NCI-H1105 (cell line): ENCODE measurements at places on chromosomes 1 and 21.

DNA sequence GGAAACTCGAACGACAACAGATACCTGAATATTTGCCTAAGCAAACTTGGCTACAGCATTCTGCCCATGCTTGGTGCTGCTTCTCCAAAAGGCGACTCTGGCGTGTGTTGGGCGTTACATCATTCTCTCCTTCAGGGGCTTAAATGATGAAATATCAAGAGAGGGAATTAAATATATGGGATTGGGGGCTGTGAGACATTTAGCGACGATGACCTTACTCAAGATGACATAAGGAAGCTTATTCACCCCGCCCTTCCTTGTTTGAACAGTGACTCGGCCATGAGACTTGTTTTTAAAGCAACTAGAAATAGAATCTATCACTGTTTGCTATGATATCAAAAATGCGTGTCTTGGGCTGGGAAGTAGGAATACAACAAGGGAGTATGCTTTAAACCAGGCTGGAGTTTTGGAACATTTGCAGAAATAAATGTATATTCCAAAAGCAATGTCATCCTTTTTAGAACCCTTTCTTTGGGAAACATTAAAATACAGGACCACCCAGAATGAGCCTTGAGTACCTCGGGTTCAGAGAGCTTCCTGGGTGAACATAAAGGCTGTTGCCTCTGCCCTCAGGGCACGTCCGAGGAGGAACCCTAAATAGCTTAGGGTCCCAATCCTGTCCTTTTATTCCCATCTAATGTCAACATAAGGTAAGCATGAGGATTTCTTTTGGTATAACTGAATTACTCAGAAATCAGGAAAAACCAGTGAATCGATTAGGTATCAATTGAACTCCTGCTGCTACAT, 123.3 kb upstream of the SLC45A1 start:
- DNase-seq, result no peak

GRCh38 chr1:175390081-175390481, 197.5 kb upstream of the KIAA0040 start:
- no peak for DNase-seq

DNA sequence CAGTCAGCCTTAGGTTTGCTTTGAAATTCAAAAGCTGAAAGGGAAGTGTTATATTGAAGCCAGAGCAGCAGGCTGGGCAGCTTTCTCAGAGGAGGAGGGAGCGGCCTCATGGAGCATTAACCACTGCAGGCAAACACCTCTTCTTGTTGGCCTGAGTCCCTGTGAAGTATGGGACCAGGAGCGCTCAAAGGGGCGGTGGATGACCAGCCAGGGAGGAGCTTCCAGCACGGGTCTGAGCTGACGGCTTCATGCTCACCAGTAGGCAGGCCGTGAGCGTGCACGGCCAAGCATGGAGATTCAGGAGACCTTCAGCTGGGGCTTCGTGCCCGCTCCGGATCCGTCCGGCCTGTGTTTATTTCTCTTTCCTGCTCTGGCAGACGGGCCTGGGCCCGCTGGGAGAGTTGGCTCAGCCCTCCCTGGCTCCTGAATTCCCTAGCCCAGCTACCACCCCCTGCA, 245.2 kb downstream of the TRABD2B start:
- no peak for DNase-seq

GRCh38 chr1:93699503-93700168, 18.0 kb upstream of the BCAR3 start:
- no peak for DNase-seq

GRCh38 chr1:89993541-89993940, 1.4 kb upstream of the ZNF326 start:
- no peak for DNase-seq

GRCh38 chr21:24716281-24716918, 890.9 kb downstream of the MRPL39 start:
- no peak for DNase-seq

DNA sequence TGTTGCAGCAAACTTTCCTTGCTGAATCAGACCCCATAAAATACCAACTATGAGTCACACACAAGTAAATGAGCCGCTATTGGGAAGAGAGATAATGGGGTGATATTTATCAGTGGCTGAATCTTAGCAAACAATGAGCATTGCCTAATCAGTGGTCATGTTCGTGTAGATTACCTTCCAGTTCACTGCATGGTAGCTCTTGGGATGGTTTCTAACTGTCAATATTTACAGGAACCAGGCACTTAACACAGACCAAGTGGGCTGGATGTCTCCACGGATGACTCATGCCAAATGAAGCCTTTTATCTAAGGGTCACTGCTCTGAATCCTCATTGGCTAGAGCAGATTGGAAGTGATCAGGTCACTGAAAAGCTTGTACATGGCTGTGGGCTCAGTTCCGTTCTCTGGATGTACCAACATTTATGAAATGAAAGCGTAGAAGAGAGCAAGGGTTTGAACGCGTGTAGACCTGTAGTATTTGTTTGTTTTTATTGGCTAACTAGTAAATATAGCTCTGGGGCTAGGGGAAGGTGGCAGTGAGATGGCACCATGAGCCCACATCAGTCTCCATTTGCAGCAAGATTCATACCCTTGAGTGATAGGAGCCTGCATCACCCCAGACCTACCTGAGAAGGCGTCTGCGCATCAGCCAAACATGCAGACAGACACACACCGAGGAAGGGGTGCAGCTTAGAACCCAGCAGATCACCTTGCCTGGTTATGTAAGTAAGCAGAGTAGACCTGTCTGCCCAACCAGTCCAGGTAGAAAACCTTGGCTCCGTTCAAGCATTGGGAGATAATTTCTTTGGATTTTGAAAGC, 153.3 kb downstream of the TOMM20 start:
- DNase-seq, result no peak

DNA sequence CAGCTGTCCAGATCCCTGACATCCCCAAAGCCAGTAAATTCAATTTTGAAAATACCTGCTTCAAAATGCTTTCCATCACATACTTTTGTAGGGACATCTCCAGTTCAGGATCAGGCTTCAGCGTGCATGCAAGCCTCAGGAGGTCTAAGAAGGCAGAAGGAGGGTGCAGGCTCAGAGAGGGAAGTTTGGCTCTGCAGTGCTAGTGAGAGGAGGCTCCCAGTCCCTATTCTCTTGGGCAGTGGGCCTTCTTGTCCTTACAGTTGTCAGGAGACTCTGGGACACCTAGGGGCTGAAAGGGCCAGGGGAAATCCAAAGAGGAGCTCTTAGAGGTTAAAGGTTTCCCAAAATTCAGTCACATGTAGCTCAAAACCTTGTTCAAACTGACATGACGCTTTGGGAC, 20.1 kb downstream of the ADCY10 start:
- DNase-seq, result no peak

- DNase-seq, result no peak
Observed at GRCh38 chr1:179034720-179035119, 9.0 kb downstream of the FAM20B start.

DNA sequence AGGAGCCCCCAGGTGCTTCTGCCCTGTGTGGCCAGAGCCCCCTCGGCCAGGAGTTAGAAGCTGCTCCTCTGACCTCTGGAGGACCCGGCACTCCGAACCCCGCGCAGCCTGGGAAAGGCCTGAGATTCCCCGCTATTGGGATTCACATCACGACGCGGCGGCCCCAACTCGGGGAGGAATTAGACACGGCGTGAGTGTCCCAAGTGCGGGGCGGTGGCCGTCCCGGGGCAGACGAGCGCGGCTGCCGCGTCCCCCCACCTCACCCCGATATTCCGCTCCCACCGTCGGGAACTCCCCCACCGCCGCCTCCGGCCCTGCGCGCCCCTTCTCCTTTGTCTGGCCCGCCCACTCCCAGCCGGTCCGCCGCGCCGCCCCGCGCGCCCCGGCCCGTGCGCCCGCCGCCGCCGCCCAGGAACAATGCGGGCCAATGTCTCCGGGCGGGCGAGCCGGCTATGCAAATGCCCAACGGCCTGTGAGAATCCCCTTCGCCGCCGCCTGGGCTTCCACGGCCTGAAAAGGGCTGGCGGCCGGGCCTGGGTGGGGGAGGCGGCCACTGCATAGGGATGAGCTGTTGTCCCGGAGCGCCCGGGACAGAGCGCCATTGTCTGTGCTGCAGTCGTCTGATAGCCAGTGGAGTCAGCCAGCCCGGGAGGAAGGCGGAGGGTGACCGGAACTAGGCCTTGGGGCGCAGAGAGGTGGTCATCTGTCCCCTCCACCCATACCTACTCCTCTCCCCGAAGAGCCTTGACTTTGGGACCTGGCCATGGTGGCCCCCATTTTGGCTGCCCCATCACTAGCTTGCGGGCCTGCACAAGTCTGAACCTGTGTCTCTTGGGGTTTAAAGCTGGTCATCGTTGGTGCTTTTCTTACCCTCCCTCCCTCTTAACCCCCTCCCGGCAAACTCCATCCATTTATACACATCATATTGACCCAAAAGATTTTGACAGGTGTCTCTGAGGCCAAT, 19.4 kb downstream of the RHBG start:
- no peak for DNase-seq

- DNase-seq, result no peak
Observed at GRCh38 chr1:62367005-62367557, 47.8 kb upstream of the KANK4 start.

GRCh38 chr1:59309795-59310548, 13.1 kb downstream of the FGGY start:
- no peak for DNase-seq

DNA sequence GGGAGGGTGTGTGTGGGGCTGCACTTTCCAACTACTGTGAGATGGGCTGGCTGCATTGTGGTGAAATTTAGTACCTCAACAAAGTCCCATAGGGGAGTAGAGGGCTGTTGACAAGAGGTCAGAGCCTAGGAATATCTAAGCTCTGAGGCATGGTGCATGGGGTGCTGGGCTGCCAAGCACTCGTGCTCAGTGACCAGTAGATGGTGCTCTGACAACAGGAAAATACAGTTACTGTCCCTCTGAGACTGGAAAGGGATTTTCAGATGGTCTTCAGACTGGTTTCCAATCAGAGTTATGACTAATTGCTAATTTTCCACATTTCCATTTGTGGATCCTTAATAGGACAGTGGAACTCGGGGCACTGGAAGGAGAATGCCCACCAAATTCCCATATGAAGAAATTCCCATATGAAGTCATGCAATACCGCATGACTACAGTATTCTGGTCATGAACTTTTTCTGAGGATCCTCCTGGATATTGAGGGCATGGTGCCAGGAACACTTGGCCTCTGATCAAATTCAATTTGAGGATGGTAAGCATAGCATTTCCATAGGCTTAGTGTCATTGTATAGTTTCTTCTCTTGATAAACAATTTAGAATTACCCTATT, 4.1 kb upstream of the CACNA1E start:
- DNase-seq, result peak; percentile 53

DNA sequence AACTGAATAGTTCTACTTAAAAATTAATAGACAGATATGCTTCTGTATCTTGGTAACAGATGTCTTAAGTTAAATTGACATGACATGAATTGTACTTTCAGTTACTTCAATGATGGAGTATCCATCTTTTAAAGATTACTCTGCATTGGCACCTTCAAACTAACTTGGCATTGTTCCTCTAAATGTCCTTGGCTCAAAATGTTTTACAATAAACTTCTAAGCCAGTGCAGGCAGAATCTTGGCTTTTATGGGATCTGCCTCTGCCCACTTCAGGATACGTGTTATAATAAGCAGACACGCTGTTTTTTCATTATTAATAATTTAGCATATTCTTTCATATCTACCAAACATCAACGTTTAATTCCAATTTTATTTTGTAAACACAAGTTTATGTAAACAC, 873.4 kb upstream of the ADAMTS5 start:
- DNase-seq, result no peak

- DNase-seq, result no peak
Observed at GRCh38 chr1:172663732-172664131, 4.8 kb downstream of the FASLG start.

DNA sequence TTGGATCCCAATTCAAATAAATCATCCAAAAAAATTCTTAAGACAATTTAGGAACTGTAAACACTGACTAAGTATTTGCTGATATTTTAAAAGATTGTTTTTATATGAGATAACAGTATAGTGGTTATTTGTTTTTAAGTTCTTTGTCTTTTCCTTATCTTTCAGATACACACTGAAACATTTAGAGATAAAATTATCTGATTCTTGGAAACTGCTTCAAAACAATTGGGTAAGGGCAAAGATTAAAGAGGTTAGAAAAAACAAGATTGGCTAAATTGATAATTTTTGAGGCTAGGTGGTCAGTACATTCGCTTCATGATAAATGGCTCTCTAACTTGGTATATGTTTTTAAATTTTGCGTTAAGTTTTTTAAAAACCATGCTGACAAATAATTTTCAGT, 117.3 kb downstream of the PSMG1 start:
- DNase-seq, result no peak

- no peak for DNase-seq
Observed at GRCh38 chr1:38670544-38671122, 188.9 kb downstream of the RRAGC start.

- no peak for DNase-seq
Observed at GRCh38 chr1:20413136-20413775, 72.8 kb downstream of the CAMK2N1 start.

GRCh38 chr1:43558346-43558841, 27.7 kb downstream of the PTPRF start:
- peak; percentile 70 for DNase-seq

GRCh38 chr21:46284077-46284644, 1.2 kb downstream of the MCM3AP start:
- no peak for DNase-seq

DNA sequence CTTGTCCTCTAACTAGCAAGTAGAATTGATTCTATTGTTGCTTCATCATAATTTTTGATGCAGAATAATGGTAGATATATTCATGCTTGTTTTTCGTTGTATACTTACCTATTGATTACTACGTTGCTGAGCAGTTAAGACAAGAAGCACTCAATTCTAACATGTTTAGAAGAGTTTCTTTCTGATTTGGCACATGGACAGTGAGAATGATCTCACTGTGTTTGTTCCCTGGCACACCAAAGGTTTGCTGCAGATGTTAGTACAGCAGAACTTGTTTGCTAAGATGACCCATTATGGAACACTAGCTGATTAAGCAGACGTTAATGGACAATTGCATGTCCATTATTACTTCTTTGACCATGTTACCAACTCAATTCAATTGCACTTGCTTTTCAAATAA, 184.7 kb upstream of the SGIP1 start:
- DNase-seq, result no peak

GRCh38 chr1:82879701-82880305, 1079.1 kb downstream of the ADGRL2 start:
- no peak for DNase-seq

DNA sequence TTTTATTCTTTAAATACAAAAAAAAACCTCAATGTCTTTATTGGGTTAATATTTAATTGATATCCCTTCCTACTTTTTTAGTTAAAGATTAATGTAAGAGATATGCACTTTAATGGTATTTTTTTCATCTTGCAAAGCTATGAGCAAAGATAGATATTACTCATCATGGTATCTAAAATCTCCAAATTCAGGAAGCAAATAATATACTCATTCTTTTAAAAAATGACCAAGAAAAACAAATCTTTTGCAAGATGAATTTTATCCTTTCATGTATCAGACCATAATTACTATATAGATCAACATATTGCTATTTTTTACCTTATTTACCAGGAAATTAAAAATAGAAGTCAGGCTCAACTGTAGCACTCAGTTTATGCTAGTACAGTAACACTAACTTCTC, 330.4 kb downstream of the KCNT2 start:
- DNase-seq, result no peak
